ENCODE measurements at places on chromosomes 3 and 15. TPM values are rescaled to one million over a fixed set of nuclear protein-coding genes. Genes with fewer than 3 reads are reported as not detected.
A peak's percentile ranks its signal among the peaks of the same experiment; 100 is the strongest.

DNA sequence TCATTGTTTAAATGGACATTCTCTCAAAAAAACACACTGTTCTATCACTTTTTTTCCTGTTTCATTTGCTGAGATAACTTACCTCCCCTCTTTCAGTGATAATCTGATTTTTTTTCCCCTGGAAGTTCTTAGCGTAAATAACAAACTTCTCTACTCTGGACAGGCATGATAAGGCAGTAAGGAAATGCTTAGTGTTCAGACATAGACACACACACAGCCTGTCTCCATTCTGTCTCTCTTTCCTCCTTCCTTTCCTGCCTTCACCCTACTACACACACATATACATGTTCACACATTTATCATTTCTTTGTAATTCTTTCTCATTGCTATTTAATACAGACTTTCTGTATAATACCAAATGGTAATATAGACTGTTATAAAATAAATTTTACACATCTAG, 470.8 kb upstream of the ROBO1 start:
- H3K27ac ChIP-seq, result no peak overlapping the region
- H3K27me3 ChIP-seq, result no peaks in the 10 kb centered on the region
- H3K4me3 ChIP-seq, result no peak overlapping the region

- H3K27ac ChIP-seq, result no peak overlapping the region
- H3K4me3 ChIP-seq, result no peak overlapping the region
- H3K36me3 ChIP-seq, result no peaks in the 10 kb centered on the region
- H3K27me3 ChIP-seq, result no peaks in the 10 kb centered on the region
- DNase-seq, result no peak
Measured at GRCh38 chr3:72077473-72078259, 292.7 kb upstream of the PROK2 start.

DNA sequence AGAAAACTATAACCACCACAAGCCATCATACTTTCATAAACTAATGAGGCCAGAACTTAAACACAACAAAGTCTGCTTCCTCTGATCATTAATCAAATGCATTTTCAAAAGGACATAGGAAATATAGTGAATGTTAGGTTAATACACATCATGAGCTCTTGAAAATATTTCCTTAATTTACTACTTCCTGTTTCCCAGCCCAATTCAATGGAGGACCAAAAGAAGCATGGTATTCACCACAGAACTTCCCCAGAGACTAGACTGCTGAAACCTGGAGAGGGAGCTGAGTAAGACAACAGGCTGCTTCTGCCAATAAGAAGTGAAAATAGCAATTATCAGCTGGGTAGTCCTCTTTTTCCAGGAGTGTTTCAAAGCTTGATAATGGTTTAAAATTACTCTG, 250.3 kb downstream of the ULK4 start:
- DNase-seq, result peak; percentile 28
- H3K27me3 ChIP-seq, result no peaks in the 10 kb centered on the region
- no peaks in the 10 kb centered on the region for H3K4me1 ChIP-seq
- H3K27ac ChIP-seq, result no peak overlapping the region
- no peaks in the 10 kb centered on the region for H3K36me3 ChIP-seq

DNA sequence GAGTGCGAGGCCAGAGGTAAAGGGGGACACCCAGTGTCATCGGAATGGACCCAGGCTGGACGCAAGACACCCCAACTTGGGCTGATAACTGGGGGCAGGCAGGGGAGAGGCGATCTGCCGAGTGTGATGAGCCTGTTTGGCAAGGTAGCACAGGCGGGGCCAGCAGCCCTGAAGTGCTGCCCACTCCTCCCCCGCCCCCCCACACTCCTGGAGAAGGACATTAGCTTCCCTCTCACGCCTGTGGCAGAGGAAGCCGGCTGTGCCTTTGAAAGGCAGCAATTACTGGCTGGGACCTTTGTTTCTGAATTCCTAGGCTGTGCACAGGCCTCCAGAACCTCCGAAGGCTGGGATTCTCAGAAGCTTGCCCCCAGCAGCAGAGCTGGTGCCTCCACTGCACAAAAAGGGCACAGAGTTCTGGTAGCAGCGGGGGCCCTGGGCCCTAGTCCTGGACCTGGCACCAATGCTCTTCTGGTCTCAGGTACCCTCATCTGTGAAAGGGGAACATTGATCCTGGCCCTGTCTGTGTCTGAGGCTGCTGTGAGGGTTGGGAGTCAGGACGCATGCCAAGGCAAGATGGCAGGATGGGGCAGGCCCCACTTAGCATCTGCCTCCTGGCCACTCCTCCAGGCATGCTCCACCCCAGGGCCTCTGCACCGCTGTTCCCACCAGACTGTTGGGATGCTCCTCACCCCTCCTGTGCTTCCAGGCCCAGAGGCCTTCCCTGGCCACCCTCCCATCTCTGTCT, 28.6 kb downstream of the IQSEC1 start:
- H3K27ac ChIP-seq, result no peak overlapping the region
- no peak for DNase-seq
- peaks cover 22% of the 10 kb centered on the region for H3K4me1 ChIP-seq
- no peaks in the 10 kb centered on the region for H3K36me3 ChIP-seq
- H3K4me3 ChIP-seq, result no peak overlapping the region

DNA sequence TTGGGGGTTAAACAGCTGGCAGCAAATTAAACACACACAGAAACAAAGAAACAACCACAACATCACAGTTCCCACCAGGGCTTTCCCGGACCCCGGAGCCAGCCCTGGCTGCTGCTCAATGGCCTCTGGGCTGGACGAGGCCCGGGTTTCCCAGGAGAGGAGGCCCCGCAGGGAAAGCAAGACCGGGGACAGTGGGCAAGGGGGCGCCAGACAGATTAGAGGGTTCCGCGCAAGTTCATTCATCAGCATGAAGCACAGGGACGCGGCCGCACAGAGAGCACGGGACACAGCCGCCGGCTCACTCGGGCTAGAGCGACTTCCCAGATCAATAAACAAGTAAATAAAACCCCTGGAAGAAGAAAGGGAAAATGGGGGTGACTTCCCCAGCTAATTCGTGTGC, 66.4 kb upstream of the RPL32 start:
- no peak for DNase-seq
- no peaks in the 10 kb centered on the region for H3K27me3 ChIP-seq
- no peak overlapping the region for H3K27ac ChIP-seq
- no peak overlapping the region for H3K4me3 ChIP-seq

DNA sequence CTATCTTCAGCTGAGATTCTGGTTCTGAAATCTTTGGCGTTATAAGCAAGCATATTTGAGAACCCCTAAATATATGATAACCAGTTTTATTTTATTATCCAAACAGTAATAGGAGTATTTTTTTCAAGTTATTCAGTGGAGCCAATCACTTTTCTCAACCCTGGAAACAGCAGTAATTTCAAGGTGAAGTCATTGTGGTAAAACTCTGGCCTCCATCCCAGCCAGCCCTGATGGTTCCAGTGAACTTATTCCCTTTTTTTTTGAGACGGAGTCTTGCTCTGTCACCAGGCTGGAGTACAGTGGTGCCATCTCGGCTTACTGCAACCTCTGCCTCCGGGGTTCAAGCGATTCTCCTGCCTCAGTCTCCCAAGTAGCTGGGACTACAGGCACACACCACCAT, 545.4 kb upstream of the IL12A start:
- no peaks in the 10 kb centered on the region for H3K4me1 ChIP-seq
- no peak overlapping the region for H3K27ac ChIP-seq
- DNase-seq, result no peak

- DNase-seq, result no peak
- no peak overlapping the region for H3K27ac ChIP-seq
- peaks cover 28% of the 10 kb centered on the region for H3K4me1 ChIP-seq
- H3K4me3 ChIP-seq, result no peak overlapping the region
- no peaks in the 10 kb centered on the region for H3K36me3 ChIP-seq
- H3K27me3 ChIP-seq, result peaks cover 7% of the 10 kb centered on the region
Measured at GRCh38 chr3:193793123-193793522, 200.1 kb downstream of the OPA1 start.

GRCh38 chr15:42627485-42627884, 52.1 kb downstream of the STARD9 start:
- H3K27me3 ChIP-seq, result no peaks in the 10 kb centered on the region
- no peak overlapping the region for H3K4me3 ChIP-seq
- H3K27ac ChIP-seq, result no peak overlapping the region
- no peak for DNase-seq
- H3K36me3 ChIP-seq, result peaks cover 3% of the 10 kb centered on the region
- H3K4me1 ChIP-seq, result no peaks in the 10 kb centered on the region

DNA sequence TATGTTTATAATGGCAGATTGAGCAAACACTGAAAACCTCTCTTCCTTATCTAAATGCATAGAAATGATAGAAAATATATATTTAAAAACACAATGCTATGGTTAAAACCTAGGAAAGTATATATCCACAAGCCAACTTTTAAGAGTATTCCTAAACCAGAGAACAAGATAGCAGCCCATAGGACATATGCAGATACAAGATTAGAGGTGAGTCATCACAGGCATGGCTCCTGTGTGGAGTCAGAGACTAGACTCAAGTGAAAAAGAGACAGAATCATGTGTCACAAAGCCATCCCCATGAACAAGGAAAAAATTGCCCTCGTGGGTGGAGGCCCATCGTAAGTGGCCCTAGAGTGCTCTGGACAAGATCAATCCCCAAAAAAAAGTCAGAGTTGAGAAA, 199.4 kb upstream of the PPP2R3A start:
- no peaks in the 10 kb centered on the region for H3K36me3 ChIP-seq
- no peak overlapping the region for H3K27ac ChIP-seq
- H3K4me1 ChIP-seq, result no peaks in the 10 kb centered on the region
- no peak for DNase-seq
- H3K27me3 ChIP-seq, result no peaks in the 10 kb centered on the region

DNA sequence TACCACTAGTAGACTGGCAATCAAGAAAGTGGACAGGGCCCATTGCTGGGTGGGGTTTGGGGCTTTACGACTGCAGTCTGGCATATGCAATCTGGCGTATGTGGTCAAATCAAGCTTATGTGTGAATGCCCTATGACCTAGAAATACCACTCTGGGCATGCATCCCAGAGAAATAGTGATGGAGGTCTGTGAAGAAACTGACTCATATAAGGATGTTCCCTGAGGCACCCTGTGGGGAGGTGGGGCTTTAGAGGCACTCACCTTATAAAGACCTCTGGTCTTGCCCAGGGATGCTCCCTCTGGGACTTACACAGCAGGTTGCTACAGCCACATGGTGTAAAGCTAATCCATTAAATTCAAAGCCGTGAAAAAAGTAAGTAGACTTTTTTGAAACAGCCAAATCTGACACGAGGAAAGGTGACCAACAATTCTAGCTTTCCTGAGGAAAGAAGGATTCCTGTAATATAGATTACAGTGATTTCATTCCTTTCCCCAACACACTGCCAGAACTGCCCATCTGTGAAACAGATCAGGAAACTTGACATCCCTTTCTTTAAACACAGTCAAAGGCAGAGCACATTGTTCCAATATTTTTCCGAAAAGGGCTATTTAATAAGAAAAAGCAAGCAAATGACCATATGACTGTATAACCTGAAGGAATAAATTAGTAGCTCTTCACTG, 13.6 kb downstream of the RARRES1 start:
- no peaks in the 10 kb centered on the region for H3K27me3 ChIP-seq
- DNase-seq, result peak; percentile 93
- H3K27ac ChIP-seq, result peak overlapping the region; percentile 79
- H3K4me3 ChIP-seq, result no peak overlapping the region

GRCh38 chr3:15427981-15428380, 583 bp downstream of the EAF1 start:
- H3K27ac ChIP-seq, result peak overlapping the region; percentile 11
- peak overlapping the region; percentile 98 for H3K4me3 ChIP-seq
- peaks cover 19% of the 10 kb centered on the region for H3K4me1 ChIP-seq
- H3K36me3 ChIP-seq, result peaks cover 24% of the 10 kb centered on the region
- H3K27me3 ChIP-seq, result no peaks in the 10 kb centered on the region

- peaks cover 10% of the 10 kb centered on the region for H3K4me1 ChIP-seq
- peak; percentile 62 for DNase-seq
- peak overlapping the region; percentile 73 for H3K4me3 ChIP-seq
- H3K27ac ChIP-seq, result peak overlapping the region; percentile 98
- no peaks in the 10 kb centered on the region for H3K27me3 ChIP-seq
- no peaks in the 10 kb centered on the region for H3K36me3 ChIP-seq
Measured at GRCh38 chr3:115784739-115785536, 161.6 kb downstream of the GAP43 start.

TMCO5A gene
- not detected for total RNA-seq

ESYT3 gene
- 11.0 TPM for total RNA-seq

ECE2 gene
- not detected for total RNA-seq

GOLGA8H gene
- total RNA-seq, result 0.49 TPM

CX3CR1 gene
- 1.5 TPM for total RNA-seq

CORO2B gene
- total RNA-seq, result 2.9 TPM

CCR1 gene
- 3.1 TPM for total RNA-seq

ACKR4 gene
- 3.0 TPM for total RNA-seq

All from muscle of leg (tissue), 16 donors.